NCI-H1105 treated with DMSO at 0.1 percent for 48 hours (cell line): ENCODE measurements at places on chromosomes 6 and 20.

- DNase-seq, result no peak
Observed at GRCh38 chr20:36709126-36709525, 36.8 kb downstream of the NDRG3 start.

GRCh38 chr6:41966214-41966920, 24.8 kb upstream of the CCND3 start:
- no peak for DNase-seq

DNA sequence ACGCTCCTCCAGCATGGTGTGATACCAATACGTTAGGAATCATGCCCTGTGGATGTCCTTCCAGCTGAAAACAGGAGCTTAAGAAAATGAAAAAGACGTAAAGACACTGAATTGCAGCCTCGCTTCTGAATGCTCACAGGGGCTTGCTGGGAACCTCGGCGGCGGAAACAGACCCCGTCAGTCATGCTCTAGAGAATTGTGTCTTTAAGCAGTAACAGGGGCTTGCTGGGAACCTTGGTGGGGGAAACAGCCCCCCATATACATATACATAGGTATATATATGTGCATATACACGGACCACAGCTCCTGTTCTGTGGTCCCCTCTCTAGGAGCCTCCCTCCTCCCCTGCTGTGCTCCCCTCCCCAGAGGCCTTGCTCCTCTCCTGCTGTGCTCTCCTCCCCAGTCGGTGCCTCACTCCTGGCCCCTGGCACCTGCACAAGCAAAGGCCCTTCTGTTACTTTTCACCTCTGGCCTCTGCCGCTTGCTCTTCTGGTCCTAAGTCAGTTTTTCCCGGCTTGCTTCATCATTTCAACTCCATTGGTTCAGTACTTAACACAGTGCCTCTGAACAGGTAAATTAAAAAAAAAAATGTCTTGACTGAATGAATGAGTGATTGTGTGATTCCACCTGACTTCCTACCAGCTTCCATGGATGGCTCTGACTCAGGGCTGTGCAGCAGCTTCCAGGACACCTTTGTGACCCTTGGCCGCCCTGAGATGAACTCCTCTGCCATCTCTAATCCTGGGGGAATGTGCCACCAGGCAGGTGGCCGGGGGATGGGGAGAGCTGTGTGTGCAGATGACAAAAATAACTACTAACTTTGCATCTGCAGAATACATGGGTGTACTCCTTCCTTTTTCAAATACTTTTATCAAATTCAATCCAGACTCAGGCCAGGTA, 246.1 kb downstream of the SMOC2 start:
- DNase-seq, result no peak

DNA sequence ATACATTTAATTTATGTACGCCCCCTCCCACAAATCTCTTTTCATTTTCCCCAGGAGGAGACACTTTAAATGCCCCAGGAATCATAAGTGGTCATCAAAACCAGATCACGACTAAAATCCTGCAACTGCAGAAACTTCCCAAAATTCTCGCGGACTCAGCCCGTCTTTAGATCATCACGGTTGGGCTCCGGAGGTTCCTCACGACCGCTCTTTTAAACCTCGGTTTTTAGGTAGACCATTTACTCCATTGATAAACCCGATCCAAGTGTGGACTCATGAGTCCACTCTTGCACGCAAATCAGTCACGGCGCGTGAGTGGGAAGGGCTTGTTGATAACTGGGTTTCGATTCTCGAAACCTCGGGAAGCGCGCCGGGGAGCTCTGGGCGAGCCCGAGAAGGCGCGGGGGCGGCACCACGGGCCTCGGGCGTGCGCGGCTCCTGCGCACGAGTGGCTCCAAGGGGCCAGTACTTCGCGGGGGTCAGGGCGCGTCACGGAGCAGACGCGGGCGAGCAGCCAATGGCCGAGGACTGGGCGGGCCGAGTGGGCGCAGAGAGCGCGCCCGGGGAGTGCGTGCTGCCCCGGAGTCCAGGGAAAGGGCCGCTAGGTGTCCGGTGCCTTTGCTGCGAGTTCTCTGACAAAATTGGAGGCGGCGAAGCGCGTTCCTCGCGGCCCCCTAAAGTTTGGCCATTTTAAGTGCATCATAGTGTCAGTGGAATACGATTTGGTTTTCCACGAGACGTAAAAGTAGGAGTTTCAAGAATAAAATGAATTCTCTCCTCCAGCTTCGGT, 635 bp upstream of the TENT5A start:
- peak; percentile 41 for DNase-seq

DNA sequence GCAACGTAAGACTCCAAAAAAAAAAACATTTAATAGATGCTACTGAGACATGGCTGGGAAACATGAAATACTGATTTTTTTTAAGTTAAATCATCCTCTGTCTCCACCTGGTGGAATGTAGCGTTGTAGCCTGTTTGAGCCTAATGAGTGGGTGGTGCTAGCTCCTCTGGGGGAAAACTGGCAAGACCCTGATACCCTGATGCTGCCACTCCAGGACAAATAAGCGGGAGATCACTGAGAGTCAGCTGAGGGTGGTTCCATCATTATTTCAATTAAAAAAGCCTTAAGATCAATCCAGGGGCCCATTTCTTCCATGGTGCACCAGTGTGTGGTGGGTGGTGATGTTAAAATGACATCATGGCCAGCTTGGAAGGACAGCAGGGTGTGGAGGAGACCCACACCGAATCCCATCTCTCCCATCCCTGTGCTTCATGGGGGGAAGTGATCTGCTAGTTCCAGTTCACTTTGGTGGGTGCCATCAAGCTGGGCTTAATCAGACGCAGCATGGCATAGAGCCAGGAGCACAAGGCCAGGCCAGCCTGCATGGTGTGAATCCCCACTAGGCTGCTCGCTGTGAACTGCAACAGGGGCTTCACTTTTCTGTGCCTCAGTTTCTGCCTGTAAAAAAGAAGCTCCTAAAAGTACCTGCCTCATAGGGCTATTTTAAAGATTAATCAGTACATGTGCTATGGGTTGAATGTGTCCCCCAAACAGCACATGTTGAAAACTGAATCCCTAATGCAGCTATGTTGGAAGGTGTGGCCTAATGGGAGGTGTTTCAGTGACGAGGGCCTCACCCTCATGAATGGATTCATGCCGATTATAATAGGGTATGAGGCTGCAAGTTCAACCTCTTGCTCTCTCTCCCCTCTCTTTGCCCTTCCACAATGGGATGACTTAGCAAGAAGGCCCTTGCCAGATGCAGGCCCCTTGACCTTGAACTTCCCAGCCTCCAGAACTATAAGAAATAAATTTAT, 13.0 kb upstream of the MRPS10 start:
- DNase-seq, result no peak

- DNase-seq, result no peak
Observed at GRCh38 chr6:86782328-86782727, 155.0 kb upstream of the HTR1E start.

DNA sequence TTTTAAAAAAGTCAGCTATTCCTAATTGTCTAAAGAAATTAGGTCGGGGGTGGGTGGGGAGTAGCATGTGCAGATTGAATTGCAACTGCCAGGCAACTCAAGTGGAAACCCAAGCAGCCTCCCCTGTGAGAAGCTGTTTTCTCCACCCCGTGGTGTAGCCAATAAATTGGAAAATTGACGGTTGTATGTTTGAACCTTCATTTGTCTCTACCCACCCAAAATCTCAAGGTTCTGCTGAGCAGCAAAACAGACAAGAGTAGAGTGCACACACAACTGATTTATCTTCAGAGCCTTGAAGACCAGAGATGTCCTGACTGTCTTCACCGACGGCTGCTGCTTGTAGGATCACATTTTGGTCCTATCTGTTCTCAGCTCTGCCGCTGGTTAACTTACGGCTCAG, 88.5 kb downstream of the DTD1 start:
- no peak for DNase-seq

DNA sequence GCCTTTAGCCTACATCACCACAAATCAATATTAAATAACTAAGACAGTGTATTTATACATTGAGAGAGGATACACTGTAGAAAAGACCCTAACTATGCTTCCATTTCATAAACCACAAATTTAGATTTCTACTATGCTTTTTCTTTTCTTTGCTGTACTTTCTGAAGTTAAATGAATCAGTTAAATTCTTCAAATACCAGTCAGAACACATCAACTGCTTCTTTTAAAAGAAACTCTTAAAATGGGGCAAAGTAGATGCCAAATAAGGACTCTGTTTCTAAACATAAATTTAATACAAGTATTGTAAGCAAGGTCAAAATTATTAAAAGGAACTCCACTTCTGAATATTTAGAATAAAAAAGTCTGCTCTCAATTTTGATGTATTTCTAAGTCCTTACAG, 76.9 kb downstream of the GMDS start:
- no peak for DNase-seq

- DNase-seq, result no peak
Observed at GRCh38 chr6:43914272-43915147, 144.5 kb downstream of the VEGFA start.

- DNase-seq, result no peak
Observed at GRCh38 chr6:72683797-72684196, 61.9 kb downstream of the KCNQ5 start.

DNA sequence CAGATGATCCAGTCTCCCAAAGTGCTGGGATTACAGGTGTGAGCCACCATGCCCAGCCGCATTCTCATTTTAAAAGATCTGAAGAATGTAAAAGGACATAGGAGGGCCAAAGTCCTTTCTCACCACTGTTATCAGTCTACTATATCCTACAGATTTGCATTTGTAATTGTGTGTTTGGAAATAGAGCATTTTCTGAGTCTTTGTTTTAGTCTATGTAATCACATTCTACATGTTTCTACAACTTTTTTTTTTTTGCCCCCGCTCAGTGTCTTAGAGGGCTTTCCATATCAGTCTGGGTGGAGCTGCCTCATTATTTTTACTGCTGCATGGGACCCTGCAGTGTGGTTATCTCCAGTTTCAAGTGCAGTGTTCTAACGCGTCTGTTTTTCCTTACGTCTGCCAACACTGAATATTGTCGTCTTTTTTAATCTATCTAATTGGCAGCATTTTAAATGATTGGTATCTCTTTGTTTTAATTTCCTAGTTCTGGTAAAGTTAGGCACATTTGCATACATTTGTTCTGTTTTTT, 7.8 kb downstream of the CUL9 start:
- no peak for DNase-seq

GRCh38 chr6:25601800-25602673, 50.0 kb upstream of the SCGN start:
- DNase-seq, result peak; percentile 76

- DNase-seq, result no peak
Observed at GRCh38 chr6:79189760-79190350, 44.6 kb downstream of the HMGN3 start.

DNA sequence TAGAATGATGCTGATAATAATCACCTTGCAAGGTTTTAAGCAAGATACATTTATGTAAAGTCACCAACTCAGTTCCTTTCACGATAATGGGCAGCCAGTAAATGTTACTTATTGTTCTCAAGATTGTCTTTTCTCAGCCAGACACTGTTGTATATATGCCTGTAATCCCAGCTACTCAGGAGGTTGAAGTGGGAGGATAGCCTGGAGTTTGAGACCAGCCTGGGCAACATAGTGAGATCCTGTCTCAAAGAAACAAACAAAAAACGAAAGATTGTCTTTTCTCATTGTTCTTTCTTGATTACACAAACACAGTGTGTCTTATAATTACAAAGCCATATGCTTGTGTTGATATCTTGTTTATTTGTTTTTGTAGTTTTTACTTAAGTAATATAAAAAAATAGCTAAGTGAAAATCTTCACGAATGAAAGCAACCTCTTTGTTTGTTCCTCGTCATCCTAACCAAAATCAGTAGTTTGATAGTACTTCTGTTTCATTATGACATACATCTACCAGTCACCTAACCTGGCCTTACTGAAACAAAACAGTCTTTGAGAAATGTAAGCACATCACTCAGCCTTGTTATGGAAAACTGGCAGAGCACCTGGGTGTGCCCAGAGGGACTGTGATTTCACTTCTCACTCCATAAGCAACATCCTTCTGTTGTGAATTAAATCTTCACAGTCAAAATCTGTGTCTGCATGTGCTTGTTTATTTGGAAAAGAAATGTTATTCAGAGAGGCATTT, 436.2 kb upstream of the SOX4 start:
- DNase-seq, result no peak

DNA sequence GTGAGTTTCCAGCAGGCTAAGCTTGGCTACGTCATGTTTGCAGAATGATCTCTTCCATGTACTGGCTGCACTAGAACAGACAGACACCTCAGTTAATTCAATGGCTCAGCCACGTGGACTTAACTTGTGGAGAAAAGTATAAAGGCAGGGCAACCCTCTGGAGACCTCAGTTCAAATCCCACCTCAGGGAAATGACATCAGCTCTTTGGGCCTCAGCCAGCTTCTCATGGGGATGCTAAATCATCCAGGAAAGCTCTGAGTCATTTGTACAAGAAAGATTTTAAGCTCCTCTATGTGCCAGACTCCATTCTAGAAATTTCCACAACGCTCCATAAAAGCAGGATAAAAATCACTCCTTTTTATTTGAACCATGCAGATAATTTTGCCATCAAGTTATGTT, 128.5 kb upstream of the SALL4 start:
- DNase-seq, result no peak

GRCh38 chr6:153058909-153059308, 56.4 kb upstream of the MTRF1L start:
- no peak for DNase-seq

GRCh38 chr20:33671573-33672288, 2.5 kb downstream of the NECAB3 start:
- no peak for DNase-seq

DNA sequence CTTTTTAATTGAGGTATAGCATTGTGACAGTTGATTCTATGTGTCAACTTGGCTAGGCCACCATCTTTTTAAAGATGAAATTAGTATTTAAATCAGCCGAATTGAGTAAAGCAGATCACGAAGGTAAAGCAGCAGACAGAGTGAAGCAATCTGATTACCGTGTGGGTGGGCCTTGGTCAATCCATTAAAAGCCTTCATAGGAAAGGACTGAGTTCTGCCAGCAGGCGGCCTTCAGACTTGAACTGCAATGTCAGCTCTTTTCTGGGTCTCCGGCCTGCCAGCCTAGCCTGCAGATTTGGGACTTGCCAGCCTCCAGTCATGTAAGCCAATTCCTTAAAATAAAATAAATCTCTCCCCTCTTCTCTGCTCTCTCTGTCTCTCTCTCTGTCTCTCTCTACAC, 22.4 kb upstream of the TGM2 start:
- no peak for DNase-seq

DNA sequence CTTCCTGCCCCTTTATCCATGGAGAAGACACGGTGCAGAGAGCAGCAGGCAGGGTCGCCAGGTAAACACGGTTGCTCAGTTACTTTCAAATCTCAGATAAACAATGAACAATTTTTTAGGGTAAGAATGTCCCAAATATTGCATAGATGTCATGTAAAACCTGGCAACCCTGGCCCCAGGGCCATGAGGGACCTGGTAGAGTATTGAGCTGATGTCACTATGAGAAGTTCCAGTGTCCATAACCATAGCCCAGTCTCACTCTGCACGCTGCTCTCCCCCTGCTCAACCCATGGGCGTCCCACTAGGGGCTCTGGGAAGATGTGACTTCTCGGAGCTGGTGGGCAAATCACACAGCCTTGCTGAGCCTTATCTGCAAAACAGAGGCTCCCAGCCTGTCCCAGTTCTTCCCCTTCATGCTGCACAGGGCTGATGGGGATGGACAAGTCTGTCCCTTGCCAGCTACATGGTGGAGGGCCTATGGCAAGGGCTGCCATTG, 71.3 kb upstream of the TOP1 start:
- no peak for DNase-seq
